ENCODE measurements at places on chromosomes 7 and 10. TPM values are rescaled to one million over a fixed set of nuclear protein-coding genes. Genes with fewer than 3 reads are reported as not detected.

ELN gene
- 20.8 TPM for total RNA-seq

OPN1SW gene
- not detected for total RNA-seq

C7orf33 gene
- not detected for total RNA-seq

CCDC146 gene
- 1.1 TPM for total RNA-seq

ALOX5 gene
- total RNA-seq = not detected

NEBL gene
- total RNA-seq = 28.7 TPM

HOXA13 gene
- not detected for total RNA-seq

FBXL13 gene
- total RNA-seq = 4.4 TPM

TAS2R40 gene
- not detected for total RNA-seq

EPO gene
- not detected for total RNA-seq

ABCB1 gene
- 0.29 TPM for total RNA-seq

FGL2 gene
- 0.54 TPM for total RNA-seq

POLR2J2 gene
- 2.1 TPM for total RNA-seq

ARHGEF5 gene
- 2.2 TPM for total RNA-seq

AMPH gene
- 6.3 TPM for total RNA-seq

TSPAN12 gene
- total RNA-seq = 0.88 TPM

NCF1 gene
- total RNA-seq = not detected

SPAM1 gene
- not detected for total RNA-seq

HMX2 gene
- not detected for total RNA-seq

GPR37 gene
- total RNA-seq = 0.10 TPM

CLRN3 gene
- total RNA-seq = not detected

MKX gene
- not detected for total RNA-seq

FKBP6 gene
- not detected for total RNA-seq

ABCC2 gene
- total RNA-seq = 1.8 TPM

GTF2IRD1 gene
- total RNA-seq = 5.8 TPM

All from cardiac ventricle fibroblast (primary cell).